ENCODE measurements at places on chromosomes 3 and 15.

DNA sequence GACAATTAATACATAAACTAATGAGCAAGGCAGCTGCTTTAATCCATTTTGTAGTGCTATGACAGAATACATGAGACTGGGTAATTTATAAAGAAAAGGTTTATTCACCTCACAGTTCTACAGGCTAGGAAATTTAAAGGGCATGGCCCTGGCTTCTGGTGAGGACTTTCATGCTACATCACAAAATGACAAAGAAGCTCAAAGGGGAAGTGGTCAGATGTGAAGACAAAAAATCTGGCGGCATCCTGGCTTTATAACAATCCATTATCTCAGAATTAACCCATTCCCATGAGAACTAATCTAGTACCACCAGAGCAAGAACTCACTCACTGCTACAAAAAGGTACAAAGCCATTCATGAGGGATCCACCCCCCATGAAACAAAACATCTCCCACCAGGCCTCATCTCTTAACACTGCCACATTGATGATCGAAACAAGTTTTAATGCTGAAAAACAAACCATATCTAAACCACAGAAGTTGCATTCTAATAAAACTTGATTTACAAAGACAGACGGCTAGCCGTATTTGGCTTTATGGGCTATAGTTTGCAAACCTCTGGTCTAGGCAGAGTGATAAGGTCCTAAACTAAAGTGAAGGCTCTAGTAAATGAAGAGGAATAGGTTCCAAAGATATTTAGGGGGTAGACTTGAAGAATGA is 44.2 kb downstream of the GSK3B start:
- DNase-seq = no peak

DNA sequence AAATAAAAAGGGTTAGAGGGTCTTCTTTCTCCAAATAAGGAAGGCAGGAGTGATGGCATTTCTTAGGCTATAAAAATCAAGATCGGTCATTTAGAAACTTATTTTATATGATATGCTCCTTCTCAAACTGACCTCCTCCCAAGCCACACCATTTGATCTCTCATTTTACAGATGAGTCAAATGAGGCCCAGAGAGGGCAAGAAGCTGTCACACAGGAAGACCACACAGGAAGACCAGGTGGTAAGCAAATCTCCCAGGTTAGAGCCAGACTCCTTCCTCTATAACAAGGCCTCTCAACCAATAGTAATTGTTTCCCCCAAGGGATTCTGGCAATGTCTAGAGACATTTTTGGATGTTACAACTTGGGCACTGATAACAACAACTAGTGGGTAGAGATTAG is 13.8 kb downstream of the TLE3 start:
- no peak for DNase-seq

GRCh38 chr3:40858364-40859115 is 333.8 kb downstream of the ZNF621 start:
- DNase-seq = no peak

DNA sequence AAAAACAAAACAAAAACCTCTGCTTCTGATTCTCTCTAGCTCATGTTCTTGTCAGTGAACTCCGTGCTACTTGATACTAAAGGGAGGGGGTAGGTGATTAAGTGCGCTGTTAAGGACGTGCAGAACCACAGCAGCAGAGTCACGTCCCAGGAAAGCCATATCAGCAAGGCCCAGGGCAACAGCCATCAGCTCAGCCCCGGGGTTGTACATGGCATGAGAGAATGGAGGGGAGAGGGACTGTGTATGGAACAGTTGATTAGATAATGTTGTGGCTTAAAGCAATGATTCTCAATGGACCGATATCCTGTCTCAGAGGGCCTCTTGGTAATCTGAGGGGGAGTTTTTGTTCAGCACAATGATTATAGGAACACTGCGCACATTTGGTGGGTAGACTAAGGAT is 27.6 kb downstream of the C2CD4A start:
- DNase-seq = no peak

- DNase-seq = peak; percentile 92
Measured at GRCh38 chr15:87752250-87752951, 504.1 kb downstream of the NTRK3 start.

- no peak for DNase-seq
Measured at GRCh38 chr3:139540651-139541531, 1.3 kb upstream of the RBP1 start.

- DNase-seq = no peak
Measured at GRCh38 chr15:58627046-58627445, 122.5 kb downstream of the ADAM10 start.

DNA sequence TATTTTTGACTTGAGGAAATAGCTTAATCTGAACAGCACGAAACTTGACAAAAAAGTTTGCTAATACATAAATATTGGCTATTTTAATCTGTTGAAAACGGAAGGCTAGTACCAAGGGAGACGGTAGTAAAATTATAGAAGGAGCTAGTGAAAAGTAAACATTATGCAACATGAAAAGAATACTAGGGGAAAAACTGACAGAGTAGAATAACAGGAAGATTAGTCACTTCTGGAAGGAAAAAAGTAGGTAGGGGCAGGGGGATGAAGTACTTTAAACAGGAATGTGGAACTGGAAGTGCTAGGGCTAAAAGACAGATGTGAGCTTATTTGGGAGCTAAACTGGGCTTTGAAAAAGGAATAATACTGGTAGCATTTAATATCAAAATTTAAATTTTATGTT is 60.1 kb downstream of the MBNL1 start:
- DNase-seq = peak; percentile 93

DNA sequence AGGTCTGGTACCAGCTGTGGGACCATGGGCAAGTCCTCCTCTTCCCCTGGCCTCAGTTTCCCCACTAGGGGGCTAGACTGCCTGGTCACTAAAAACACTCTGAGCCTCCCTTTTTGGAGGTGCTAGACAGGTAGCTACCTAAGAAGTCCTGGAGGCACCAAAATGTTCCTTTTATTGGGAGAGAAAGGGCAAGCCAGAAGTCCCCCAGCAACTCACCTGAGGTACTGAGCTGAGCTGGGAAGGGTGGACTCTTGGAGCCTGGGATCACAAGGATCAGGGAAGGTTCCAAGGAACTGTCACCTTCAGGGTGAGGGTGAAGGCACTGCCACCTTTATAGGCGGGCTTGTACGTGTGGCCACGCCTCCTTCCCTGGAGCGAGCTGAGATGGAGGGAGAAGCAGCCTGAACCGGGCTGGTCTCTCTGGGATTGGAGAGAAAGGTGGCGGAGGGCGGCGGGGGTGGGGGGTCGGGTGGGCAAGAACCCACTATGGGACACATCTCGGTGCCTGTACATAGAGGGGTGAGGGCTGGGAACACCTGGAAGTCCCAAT is at the start of gene CYP1A1:
CYP1A1 (minus strand) TSS at position 304 of the 550 bp plus-strand sequence. CDS start 2,431 bp downstream, outside the sequence.
- no peak for DNase-seq

GRCh38 chr15:70281261-70281810 is 183.6 kb upstream of the TLE3 start:
- no peak for DNase-seq

DNA sequence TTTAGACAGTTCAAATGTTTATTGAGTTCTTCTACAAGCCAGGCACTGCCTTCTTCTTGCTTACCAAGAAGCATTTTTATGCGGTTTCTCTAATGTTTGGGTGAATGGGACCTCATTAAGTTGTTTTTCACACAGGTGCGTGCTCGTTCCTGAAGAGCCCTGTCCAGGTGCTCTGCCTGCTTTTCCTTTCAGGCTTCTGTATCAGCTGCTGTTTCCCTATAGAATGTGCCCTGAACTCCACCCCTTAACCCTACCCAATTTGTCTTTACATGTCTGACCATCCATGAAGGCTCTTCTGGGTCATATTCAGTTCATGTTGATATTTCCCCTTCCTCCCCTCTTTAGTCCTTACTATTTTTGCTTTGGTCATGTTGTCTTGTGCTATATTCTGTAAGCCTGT is 22.4 kb upstream of the GOLGA6L10 start:
- no peak for DNase-seq

GRCh38 chr3:172180473-172180872 is 141.1 kb downstream of the FNDC3B start:
- no peak for DNase-seq
